Stimulated activated CD8-positive, alpha-beta memory T cell treated with anti-CD3 and anti-CD28 coated beads, Interleukin-12 subunit alpha, Interleukin-12 subunit beta, amount 100 ng/mL, for 1 hour (primary cell): ENCODE measurements at places on chromosomes 5 and 9.
A peak's percentile ranks its signal among the peaks of the same experiment; 100 is the strongest.

GRCh38 chr5:152488869-152489268 is 83.8 kb upstream of the NMUR2 start:
- no peak for DNase-seq

GRCh38 chr9:79616013-79616412 is 44.2 kb downstream of the TLE4 start:
- no peak for DNase-seq

GRCh38 chr9:82763656-82764055 is 299.3 kb downstream of the RASEF start:
- no peak for DNase-seq

- DNase-seq: no peak
These were observed 152.8 kb downstream of the PRELID2 start for GRCh38 chr5:145682197-145682899.

GRCh38 chr9:34547960-34548611 is 25.3 kb upstream of the ENHO start:
- DNase-seq: no peak

DNA sequence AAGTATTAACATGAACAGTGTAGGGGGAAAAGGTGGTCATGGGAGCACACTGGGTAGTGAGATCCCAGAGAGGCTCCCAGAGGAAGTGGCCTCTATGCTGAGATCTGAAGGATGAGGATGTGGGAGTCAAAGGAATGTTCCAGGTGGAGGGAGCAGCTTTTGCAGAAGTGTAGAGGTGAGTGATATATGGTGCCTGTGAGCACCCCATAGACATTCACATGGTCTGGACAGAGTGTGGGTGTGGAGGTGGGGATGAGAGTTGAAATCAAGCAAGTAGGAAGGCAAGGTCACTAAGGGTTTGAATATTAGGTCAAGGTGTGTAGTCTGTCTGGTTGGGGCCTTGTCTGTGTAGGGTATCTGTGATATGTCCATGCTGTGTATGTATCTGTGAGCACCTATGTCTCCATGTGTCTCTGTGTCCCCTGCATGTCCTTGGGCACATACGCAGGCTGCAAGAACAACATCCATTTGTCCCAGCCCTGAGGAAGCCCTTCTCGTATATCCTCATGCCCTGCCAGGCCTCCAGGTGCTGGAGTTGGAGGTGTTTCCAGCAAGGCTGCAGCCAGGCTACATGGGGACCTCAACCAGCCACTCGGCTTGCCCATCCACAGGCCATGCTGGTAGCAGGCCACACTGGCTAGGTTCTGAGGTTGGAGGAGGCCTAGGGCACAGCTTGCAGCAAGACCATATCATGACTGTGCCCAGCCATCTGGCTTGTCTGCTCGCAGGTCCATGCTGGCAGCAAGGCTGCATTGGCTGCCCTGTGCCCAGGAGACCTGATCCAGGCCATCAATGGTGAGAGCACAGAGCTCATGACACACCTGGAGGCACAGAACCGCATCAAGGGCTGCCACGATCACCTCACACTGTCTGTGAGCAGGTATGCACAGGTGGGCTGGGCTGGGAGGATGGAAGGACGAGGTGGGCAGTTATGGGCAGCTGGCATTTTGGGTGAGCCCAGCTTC is 4.7 kb downstream of the PDLIM4 start:
- no peak for DNase-seq

- no peak for DNase-seq
These were observed 131.0 kb upstream of the ITGA1 start for GRCh38 chr5:52656569-52657246.

DNA sequence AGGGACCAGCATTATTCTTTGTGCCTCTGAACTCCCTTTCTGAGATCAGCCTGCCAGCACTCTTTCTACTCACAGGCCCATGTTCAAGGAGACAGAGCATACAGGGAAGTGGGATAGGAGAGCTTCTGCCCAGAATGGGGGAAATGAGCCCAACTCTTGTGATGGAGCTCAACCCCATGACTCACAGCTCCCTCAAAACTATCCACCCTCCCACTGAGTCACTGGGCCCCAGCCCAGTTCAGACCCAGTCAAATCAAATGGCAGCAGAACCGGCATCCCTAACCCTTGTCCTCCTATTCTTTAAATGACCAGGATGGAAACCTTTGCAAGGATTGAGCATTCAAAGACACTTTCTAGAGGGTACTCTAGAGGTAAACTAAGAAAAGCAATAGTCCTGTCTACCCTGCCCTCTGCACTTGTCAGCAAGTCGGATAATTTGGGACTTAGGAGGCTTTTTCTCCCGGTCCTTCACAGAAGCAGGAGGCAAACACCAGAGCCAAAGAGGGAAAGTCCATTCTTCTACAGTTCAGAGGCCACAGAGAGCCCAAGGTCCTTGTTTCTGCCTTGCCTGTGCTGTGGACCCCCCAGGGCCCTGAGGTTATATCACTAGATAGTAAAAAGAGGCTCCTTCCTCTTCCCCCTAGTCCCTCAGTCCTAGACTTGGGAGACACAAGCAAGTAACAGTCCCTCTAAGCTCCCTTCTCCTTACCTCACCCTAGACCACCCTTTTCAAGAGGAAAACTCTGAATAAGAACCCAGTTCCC is 3.2 kb downstream of the ATOSB start:
- no peak for DNase-seq

DNA sequence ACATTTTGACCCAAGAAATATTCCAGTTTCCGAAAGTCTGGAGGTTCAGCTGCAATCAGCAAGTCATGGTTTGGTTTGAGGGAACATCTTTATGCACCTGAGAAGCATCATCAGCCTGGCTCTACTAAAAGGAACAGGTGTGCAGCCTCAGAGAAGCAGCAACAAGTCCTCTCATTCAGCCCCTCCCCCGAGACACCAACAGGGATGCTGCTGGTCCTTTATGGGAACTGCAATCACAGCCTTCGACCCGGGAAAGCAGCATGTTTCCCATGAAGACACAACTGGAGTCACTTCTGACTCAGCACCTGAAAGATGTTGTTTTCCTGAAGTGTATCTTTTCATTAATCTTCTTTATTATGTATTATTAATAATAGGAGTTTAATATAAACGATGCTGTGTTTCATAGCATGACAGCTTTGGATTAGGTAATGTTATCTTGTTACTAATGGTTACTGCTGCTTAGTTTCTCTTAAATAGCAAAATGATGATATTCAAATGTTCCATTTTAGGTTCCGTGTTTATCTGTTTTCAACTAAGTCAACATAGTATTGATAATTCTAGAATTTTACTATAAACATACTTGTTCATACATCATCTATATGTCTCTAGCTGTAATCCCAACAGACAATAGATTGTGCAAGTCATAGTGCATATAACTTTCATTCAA is 15.6 kb upstream of the NREP start:
- DNase-seq: no peak

DNA sequence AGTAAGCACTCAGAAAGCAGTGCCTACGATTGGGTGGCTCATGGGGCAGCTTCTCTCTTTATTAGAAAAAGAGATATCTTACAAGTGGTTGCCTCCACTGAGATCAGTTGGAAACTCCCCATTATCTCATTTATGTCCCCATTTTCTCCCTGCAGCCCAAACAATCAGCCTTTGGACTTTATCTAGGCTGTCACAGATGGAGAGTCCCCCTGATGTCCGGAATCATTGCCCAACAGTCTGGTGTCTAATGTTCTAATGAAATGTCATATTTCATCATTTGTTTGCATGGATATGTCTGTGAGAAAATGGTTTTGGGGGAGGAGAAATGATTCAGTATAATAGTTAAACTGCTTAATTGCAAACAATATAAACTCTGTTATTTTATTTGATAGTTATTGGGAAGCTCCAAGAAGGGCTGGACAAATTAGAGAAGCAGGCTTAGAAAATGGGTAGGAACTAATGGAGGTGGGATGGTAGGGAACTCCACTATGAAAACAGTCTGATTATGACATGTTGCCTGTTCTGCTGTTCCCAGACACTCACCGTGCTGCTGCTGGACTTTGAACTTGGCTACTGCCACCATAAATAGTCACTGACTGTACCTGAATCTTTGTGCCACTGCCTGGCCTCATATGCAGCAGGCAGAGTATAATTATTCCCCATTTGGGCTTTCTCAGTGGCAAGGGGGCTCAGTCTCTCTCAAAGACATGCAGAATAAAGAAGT is 38.3 kb upstream of the SMAD5 start:
- no peak for DNase-seq

- no peak for DNase-seq
These were observed 63.6 kb upstream of the UBAC1 start for GRCh38 chr9:136024696-136025316.

GRCh38 chr5:58121391-58121790 is 338.5 kb downstream of the PLK2 start:
- no peak for DNase-seq

DNA sequence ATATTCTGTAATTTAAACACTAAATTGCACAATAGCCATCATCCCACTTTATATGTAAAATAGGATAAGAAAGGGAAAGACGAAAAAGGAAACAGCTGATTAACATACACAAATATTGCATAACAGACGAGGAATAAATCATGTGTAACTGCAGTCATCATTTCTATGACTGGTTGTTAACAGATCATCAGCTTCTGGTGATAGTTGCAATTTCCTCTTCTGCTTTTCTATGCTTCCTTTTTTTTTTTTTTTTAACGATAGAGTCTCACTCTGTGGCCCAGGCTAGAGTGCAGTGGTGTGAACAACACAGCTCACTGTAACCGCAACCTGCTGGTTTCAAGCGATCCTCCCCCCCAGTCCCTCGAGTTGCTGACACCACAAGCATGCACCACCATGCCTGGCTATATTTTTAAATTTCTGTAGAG is 22.5 kb upstream of the JAKMIP2 start:
- no peak for DNase-seq

DNA sequence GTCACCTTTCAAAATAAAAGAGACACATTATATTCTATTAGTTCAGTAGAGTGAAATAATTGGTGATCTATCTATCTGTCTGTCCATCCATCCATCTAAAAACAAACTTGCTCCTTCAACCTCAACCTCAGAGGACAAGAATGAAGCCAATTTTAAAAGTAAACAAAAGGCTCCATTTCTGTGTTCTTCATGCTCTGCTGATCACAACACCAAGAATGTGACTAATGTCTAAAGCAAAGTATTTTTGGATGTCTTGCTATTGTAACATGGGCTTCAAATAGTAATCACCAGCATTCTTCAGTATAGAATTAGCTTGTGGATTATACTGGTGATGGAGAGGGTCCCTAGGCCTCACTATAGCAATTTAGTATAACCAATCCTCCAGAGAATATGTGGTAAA is 1304.4 kb downstream of the MAT2B start:
- DNase-seq: no peak

DNA sequence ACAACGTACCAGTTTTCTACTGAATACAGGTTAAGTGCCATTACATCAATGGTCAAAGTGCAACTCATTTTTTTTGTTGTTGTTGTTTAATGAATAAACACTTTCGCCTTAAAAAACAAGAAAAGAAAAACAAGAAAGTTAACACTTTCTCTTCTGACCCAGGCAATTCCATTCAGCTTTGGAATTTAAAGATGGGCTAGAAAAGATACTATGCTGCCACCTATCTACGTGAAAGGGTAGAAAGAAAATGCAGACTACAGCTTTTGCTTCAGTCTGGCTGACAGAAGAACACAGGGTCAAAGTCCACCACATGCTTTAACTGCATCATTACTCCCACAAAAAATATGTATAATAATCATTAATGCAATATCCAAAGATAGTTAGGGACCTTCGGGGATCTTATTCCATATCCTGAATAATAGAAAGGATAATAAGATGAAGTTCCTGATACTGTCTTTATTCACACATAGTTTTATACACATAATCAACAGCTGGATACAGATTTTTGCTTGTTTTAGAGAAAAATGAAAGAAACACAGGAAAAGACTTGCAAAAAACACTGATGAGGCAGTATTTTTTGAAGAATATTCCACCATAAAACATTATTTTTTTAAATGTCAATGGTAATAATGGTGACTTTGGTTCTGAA is 40.4 kb downstream of the ZDHHC21 start:
- DNase-seq: no peak

- peak; percentile 1 for DNase-seq
These were observed 297.0 kb upstream of the ACTBL2 start for GRCh38 chr5:57779383-57780223.

DNA sequence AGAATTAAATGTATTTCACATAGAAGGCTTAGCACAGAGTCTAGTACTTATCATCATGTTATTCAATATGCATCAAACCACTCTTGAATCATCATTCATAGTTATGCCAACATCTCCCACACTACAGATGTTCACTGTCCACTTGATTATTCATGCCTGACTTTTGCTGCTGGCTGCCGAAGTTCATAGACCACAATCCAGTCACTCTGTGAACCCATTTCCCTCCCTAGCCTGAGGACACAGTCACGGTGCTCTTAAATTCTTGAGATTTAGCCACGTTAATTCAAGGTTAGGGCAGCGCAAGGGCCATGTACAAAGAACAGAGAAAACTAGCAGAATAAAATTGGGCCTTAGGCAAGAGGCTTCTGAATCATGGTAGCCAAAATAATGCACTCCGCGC is 32.4 kb downstream of the ABCA1 start:
- no peak for DNase-seq

GRCh38 chr9:104604801-104605200 is 626 bp downstream of the OR13C2 start:
- no peak for DNase-seq

DNA sequence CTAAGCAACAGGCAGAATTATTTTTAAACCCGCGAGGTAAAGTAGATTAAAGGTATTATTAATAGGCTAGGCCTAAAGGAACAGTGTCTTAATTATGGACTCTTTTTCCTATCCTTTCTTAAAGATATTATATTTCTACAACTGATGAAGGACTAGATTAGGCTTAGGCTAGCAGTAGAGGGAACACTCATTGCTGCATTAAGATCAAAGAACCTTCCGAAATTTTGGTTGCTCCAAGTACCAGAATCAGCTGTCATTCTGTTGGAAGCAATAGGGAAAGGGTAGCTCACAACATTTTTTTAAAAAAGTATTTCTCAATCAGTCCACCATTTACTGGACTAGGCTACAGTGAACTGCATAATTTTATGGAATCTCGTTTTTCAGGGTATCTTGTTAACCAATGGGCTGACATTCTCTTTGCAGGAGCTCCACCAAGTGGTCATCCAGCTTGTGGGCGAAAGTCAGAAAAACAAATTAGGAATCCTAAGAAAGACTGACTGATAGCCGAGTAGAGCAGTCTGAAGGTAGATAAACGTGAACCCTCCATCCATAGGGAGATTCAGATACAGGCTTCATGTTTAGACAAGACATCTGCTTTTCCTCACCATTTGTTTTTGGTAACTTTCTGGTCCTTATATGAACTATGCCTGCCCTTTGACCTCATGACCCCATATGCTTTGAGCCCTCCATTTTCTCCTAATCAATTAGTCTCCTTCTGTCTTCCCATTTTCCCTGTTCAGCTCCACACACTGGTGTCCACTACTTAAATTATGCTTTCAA is 103.6 kb upstream of the CHD1 start:
- DNase-seq: no peak
